ENCODE measurements at places on chromosomes 3 and 15.

- no peak for DNase-seq
Observed at GRCh38 chr15:88535100-88535499, 11.4 kb downstream of the DET1 start.

DNA sequence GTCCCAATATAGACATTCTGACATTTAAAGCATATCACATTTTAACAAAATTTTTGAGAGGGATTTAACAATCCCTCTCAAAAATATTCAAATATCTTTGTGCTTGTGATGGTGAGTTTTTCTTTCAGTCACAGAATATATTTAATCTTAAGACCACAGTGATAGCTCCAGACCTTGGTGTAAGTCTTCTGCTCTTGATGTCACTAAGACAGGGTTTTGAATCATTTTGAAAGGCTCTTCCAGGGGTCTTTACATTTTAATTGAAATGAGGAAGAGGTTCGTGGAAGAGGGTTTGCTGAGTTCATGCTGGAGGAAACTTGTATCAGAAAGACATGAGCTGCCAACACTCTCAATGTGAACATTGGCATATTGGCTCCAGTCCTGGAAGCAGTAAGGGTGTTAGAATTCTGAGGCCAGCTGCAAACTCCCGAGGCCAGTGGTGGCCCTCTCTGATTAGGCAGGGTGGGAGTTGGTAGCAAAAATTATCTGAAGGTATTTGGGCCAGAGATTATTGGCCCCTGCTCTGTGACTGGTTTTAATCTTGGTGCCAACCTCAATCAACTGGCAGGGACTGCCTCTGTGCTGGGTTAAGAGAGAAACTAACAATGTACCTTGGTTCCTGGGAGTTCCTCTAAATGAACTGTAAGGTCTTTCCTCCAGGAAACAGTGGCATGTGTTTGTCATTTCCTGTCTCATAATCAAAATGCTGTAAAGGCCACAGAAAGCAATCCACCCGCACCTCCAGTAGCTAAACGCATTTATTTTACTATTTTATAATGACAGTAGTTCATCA is 5.3 kb downstream of the POU1F1 start:
- DNase-seq: no peak

DNA sequence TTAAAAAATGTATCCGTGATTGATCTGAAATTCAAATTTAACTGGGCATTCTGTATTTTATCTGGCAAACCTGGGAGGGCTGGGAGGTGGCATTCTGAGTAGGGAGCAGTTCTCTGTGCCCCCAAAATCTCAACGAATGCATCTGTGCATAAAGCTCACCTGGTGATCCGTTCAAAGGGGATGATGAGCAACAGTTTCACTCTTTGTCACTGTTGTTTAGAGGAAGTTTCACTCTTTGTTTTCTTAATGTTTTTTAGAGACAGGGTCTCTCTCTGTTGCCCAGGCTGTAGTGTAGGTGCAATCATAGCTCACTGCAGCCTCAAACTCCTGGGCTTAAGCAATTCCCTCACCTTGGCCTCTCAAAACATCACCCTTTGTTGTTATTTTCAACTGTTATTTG is 186.7 kb downstream of the SSR3 start:
- no peak for DNase-seq

- DNase-seq: no peak
Observed at GRCh38 chr3:83011481-83011880, 1250.0 kb upstream of the GBE1 start.

DNA sequence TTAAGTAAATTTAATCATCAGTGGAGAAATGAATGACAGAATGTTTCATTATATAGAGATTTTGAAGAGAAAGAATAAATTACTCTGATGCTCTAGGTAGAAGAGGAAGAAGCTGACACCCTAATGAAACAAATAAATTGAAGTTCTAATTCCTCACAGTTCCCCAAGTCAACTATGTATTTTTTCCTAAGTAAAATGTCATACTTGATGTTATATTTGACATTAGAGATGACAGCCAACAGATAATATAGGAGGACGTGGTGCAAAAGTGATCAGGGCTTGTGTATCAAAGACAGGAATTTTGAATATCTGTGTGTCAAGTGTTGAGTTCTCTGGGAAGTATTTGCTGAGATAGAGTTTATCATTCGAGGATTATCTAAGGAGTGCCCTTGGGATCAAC is 81.2 kb upstream of the CADPS start:
- no peak for DNase-seq

DNA sequence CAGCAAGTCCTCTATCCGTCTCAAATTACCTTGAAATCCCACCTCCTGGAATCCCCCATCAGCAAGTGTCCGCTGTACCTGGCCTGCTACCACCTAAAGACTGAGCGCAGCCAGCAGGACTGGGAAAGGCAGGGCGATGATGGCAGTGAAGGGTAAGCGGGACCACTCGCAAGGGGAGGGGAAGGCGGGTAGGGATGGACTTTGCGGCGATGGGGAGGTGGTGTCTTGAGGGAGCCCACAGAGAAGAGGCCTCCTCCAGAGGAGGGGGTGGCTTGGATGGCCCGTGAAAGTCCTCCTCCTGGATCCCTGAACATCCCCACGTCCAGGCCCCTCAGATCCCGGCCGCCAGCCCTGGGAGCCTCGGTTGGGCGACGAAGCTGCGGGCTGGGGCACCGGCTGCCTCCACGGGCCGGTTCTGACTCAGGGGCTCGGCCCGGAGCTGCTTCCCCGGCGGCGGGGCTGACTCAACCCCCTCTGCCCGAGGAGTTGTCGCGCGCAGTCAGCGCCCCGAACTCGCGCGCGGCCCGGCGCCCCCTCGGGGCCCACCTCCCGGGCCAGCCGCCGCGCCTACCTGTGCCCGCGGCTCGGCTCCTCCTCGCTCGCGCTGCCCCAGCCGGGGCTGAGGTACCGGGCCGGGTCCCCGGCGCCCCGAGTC is 512 bp downstream of the LARP6 start:
- DNase-seq: no peak
